ENCODE measurements at places on chromosomes 1 and 21.

GRCh38 chr1:6972399-6972798 lies 187.1 kb downstream of the CAMTA1 start:
- DNase-seq = no peak

- no peak for DNase-seq
Observed at GRCh38 chr1:233700338-233700737, 86.4 kb downstream of the KCNK1 start.

DNA sequence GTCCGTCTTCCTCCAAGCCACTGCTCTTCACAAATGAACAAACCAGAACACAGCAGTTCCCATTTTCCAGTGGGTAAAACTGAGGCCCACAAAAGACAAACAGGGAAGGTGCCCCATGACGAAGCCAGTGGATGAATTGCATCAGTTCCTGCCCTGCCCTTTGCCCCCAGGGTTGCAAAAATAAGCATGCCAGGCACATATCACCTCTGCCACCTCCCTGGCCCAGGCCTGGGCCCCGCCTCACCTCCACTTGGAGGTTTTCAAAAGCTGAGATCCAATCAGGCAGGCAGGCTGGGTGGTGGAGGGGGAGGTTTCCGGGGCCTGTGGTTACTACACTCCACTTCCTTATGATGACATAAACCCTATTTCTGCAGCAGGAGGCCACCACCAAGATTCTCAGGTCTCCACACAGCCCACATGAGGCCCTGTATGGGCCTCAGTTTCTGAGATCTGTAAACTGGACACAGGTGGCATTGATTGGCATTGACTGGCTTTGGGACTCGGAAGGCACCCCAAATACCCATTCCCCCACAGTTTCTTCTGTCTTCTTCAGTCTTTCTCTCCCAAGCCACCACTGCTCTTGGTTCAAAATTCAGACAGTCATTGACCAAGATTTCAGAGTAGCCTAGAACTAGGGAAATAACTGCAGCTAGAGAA lies 4.1 kb downstream of the KIF21B start:
- DNase-seq = peak; percentile 49

DNA sequence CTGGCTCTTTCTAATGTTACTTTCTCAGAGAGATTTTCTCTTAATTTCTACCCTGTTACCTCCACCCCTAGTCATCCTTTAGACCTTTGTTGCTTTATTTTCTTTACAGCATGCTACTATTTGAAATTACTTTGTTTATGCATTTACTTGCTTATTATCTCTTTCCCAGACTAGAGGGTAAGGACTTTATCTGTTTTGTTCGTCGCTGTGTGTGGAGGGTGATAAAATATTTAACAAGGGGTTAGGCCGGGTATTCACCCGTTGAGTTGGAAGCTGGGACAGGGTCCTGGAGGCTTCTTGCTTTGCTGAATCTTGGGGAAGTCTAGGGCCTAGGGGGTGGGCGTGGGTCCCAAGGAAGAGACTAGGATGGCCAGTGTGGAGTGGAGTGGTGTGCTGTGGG lies 43.6 kb downstream of the CDC14A start:
- no peak for DNase-seq

GRCh38 chr1:174898102-174898797 lies 101.5 kb upstream of the CACYBP start:
- DNase-seq = no peak

DNA sequence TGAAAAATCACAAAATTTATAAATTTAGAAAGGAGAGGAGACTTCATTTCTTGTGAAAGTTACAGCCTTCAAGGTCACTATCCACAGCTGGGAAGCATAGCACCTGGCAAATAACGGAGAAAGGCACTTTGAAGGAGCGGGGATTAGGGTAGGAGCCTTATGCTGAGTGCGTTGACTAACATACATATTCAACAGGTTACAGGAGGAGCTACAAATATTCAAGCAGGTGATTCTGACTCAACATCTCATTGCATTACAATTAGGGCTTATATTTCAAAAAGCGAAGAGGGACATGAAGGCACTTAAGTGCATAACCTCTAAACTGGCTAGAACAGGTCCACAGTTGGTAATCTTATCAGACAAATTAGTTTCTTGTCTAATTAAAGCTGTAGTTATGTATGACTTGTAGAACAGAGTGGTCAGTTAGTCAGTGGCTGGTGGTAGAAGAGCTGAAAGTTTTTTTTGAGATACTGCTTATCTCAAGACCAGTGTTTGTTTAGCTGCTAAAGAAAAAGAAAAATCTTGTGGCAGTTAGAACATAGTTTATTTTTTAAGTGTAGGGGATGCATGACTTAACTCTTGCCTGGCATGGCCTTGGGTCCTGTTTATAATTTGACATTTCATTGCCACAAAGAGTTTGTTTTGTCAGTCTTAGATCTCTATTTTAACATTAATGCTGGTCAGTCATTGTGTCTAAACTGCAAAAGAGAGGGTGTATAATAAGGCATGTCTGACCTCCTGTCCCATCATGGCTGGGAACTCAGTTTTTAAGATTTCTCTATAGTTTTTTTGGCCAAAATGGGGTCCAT lies 311.5 kb downstream of the DUSP10 start:
- DNase-seq = no peak

DNA sequence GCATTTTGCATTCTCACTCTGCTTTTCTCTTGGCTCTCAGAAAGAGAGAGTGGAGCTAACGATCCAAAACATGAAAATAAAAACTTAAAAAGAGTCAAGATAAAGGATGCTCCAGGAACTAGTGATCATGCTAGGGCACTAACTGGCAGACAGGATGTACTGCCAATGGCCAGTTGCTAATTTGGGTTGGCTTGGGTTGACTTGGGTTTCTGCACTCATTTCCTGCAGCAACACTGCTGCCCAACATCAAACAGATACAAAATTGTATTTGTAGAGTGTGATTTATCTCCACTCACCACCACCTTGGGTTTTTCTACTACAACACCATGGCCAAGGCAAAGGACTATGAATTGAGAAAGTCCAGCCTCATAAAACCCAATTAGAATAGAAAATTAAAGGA lies 662.3 kb upstream of the PTBP2 start:
- DNase-seq = no peak

DNA sequence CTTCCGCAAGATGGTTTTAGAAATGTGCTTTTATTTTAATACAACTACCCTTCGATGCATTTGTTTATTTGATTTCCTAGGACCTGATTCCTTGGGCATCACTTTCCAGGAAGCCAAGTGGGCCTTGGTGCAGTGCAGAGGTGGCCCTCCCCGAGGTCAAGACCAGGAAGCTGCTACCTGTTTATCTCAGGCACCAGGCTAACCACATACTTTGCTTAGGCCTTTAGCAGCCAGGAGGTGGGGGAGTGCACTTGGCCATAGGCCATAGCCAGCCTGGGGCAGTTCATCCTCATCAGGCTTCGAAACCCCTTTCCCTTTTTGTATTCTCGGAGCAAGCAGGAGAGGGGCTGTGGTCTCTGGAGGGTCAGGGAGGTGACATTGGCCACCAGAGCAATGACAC lies 45.4 kb downstream of the SMYD2 start:
- no peak for DNase-seq
